ENCODE measurements at places on chromosomes 6 and 20.
A peak's percentile ranks its signal among the peaks of the same experiment; 100 is the strongest.

- H3K36me3 ChIP-seq, result no peaks in the 10 kb centered on the region
- no peak overlapping the region for H3K27ac ChIP-seq
- H3K27me3 ChIP-seq, result peaks cover 10% of the 10 kb centered on the region
Measured at GRCh38 chr6:31470801-31471200, 27.1 kb upstream of the MICB start.

DNA sequence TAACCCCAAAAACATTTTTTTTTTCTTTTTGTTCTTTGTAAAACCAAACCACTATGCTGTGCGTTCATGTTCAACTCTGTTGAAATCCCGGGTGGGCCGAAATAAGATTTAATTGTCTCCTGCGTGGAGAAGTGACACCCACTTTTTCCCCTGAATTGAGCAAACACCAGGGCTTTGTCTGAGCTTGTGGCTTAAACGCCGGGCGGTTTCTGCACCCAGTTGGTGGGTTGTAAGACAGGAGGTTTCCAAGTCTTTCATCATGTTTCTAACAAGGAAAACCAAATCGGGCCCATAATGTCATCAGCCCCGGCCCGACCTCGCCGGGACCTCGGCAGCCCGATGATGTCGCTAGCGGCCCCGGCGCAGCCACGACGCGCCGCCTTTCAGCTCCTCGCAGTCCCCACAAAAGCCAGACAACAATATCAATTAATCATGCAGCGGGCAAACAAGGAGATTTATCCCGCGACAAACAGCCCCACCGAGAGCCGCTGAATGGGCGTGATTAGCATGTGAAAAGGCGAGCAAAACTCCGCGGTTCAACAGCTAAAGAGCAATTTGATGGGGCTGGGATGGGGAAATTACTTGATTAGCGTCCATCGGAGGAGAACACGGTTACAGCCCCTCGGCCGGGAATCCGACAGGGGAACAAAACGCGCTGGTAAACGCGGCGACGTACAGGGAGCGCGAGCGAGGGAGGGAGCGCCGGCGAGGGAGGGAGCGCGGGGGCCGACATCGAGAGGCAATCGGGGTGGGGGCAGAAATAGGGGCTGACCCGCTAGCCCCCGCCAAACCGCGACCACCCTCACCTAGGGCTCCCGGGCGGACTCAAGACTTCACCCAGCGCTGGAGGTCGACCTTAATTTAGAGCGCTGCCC, 5.3 kb downstream of the LINC00237 start:
- H3K36me3 ChIP-seq, result no peaks in the 10 kb centered on the region
- no peak overlapping the region for H3K27ac ChIP-seq
- H3K4me1 ChIP-seq, result no peaks in the 10 kb centered on the region
- peak; percentile 66 for DNase-seq
- H3K27me3 ChIP-seq, result peaks cover 72% of the 10 kb centered on the region

GRCh38 chr6:142906945-142907470, 38.0 kb downstream of the HIVEP2 start:
- no peak for DNase-seq
- peaks cover 9% of the 10 kb centered on the region for H3K4me1 ChIP-seq
- H3K27me3 ChIP-seq, result no peaks in the 10 kb centered on the region
- no peak overlapping the region for H3K27ac ChIP-seq
- H3K4me3 ChIP-seq, result no peak overlapping the region

DNA sequence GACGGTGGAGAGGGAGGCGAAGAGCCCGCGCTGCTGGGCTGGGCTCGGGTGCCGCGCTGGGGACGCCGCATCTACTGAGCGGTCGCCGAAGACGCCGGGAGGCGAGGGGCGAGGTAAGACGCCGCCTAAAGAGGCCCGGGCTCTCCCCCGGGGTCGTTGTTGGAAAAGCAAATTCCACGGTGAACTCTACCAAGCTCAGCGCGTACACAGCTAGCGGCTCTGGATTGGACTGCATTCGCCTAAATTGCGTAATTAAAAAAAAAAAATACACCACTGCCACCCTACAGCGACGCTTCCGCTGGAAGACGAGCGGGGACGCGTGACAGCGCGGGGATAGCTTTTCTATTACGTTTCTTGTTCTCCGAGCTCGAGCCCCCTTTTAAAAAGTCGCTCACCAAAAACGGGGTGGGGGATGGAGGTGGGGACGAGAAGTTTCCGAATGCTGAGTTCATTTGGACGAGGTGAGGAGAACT, 92.0 kb upstream of the PRDM1 start:
- H3K4me3 ChIP-seq, result peak overlapping the region; percentile 88
- no peaks in the 10 kb centered on the region for H3K27me3 ChIP-seq
- peak; percentile 69 for DNase-seq
- no peaks in the 10 kb centered on the region for H3K36me3 ChIP-seq
- H3K27ac ChIP-seq, result peak overlapping the region; percentile 90
- H3K4me1 ChIP-seq, result peaks cover 4% of the 10 kb centered on the region

GRCh38 chr6:138959521-138959920, 28.5 kb downstream of the REPS1 start:
- DNase-seq, result no peak
- H3K27ac ChIP-seq, result no peak overlapping the region
- no peak overlapping the region for H3K4me3 ChIP-seq
- H3K36me3 ChIP-seq, result no peaks in the 10 kb centered on the region
- H3K4me1 ChIP-seq, result peaks cover 2% of the 10 kb centered on the region

DNA sequence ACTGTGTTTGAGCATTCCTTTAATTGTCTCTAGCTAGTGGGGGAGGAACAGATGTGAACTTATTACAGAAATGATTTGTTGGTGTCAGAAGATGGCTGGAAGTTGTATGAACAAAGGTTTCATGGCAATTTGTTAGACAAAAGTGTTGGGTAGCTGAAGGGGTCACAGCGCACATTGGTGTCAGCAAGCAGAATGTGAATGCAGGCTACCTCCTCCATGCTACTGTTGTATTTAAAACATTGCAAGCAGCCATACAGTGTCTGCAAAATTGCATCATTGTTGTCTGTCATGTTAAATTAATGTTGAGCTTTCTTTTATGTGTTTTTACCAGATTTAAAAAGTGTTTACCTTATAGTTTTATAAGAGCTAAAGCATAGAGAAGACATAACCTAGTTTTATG, 6.2 kb downstream of the LRRC1 start:
- no peaks in the 10 kb centered on the region for H3K27me3 ChIP-seq
- DNase-seq, result no peak
- no peak overlapping the region for H3K27ac ChIP-seq

GRCh38 chr20:55668631-55669030, 336.7 kb downstream of the CBLN4 start:
- H3K36me3 ChIP-seq, result no peaks in the 10 kb centered on the region
- no peak overlapping the region for H3K4me3 ChIP-seq
- no peak for DNase-seq
- no peak overlapping the region for H3K27ac ChIP-seq
- no peaks in the 10 kb centered on the region for H3K27me3 ChIP-seq

All from fibroblast of lung (primary cell).